ENCODE measurements at places on chromosomes 2 and 18.

- DNase-seq = no peak
Measured at GRCh38 chr18:78571831-78572347, 407.7 kb upstream of the SALL3 start.

DNA sequence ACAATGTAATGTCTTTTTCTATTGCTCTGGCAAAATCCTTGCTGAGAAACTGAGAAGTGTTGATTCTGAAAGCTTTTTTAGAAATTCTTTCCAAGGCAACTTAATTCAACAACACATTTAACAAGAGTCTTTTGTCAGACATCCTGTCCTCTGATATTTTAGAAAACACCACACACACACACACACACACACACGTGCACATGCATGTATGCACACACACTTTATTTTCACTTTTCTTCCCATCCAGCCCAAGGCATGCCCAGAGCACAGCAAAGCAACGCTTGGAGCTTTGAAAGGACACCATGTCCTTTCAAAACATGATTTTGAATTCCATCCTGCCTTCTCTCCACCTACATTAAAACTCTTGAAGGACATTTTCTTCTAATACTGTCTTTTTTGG lies 116.1 kb downstream of the ATL2 start:
- DNase-seq = no peak

DNA sequence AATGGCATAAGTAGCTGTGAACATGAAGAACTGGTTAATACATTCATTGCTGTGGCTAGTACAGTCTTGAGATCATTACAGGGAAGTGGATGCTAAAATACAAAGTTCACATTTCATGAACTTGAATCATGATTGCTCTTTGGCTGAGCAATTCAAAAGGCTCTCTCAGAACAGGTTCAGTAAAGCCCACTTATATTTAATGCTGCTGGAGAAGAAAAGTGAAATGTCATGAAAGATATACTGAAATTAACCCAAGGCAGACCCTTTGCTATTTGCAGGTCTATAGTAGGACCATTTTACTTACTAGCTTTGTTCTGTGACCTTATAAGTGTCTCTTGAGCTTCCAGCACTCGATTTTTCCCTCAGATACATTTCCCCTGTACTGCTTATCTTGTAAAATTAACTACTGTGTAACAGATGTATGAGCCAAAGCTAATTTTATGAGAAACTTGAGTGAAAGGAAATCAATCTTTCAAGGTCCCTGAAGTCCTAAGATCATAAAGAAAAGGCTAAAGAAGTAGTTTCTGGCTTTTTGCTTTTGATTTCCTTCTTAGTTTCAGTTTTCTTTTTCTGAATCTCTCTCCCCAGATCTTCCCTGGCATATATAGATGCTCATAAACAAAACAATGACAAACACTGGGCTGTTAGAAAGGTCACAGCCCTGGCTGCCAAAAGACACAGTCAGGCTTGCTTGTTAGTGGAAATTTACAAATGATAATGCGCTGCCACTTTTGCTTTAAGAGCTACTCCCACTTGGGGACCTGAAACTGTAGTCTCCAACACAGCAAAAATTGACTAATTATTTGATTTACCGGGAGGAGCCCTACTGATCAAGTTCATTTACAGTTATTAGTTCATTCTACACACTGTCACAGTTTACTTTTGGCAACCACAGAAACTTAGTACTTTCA lies 132.7 kb upstream of the XPO1 start:
- peak; percentile 55 for DNase-seq

DNA sequence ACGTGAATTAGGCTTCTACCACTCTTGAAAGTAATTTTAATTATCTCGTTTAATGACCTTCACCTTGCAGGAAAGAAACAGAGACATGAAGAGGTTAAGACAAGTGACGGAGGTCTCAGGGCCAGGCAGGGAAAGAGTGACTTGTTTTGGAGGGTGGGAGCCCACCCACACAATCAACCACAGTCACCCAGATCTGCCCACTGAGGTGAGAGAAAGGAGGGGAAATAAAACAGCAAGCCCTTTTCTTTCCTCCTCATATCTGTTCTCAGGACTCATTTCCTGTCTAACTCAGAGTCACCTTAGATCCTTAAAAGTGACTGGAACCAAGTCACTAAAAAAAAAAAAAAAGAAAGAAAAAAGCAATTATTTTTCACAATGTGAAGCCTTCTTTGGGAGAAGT lies 26.8 kb downstream of the ATP8B1 start:
- DNase-seq = no peak

DNA sequence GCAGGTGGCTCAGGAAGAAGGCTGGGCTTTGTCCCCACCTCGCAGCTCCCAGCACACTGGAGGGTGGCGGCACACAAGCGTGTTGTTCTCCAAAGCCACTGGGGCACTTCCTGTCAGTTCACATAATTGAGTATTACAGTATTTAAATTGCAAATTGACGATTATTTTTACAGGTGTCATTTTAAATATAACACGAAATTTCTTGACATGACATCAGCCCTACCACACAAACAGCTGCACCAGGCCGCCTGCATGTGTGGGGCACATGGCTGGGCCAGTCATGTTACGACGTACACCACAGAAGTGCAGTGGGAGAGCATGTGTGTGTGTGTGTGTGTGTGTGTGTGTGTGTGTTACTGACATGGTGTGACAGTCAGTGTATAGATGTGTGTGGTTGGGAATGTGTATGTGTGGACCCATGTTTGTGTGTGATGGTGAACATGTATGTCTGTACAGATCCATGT lies 155.6 kb downstream of the TTC32 start:
- DNase-seq = no peak

- no peak for DNase-seq
Measured at GRCh38 chr2:79368116-79368630, 144.7 kb upstream of the CTNNA2 start.

- DNase-seq = no peak
Measured at GRCh38 chr18:70576276-70577022, 287.6 kb downstream of the SOCS6 start.

DNA sequence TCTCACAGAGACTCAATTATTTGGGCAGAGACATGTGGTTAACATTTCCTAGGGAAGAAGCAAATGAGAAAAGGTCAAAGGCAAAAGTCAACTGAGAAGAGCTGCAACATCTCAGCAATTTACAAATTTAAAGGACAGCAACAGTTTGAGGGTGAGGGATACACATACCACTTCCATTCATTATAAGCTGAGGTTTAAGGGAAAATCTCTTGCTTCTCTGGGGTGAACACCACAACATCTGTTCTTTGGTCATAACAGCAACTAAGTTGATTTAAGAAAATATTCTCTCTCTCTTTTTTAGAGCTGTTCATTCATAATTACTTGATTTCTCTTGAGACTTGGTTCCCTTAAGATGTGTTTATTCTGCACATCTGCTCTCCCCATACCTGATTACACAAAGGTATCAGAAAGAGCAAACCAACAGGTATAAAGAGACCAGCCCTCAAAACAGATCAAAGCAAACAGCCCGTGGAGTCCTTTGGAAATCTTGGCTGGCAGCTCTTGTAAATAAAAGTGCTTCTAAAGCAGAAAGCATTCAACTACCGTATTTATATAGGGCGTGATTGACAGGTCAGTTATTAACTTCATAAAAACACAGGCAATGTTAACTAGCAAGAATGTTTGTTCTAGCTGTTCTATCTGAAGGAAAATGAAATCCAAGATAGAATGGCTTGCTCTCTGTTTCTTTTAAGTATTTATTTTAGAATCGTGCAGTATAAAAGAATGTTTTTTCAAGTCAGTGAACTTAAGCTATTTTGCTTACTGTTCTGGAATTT lies 132.8 kb downstream of the THADA start:
- DNase-seq = no peak

GRCh38 chr18:62634979-62635630 lies 80.2 kb upstream of the PHLPP1 start:
- no peak for DNase-seq

GRCh38 chr18:34322365-34323289 lies 97.9 kb upstream of the NOL4 start:
- peak; percentile 41 for DNase-seq

- DNase-seq = no peak
Measured at GRCh38 chr2:163878718-163879117, 142.9 kb upstream of the FIGN start.

DNA sequence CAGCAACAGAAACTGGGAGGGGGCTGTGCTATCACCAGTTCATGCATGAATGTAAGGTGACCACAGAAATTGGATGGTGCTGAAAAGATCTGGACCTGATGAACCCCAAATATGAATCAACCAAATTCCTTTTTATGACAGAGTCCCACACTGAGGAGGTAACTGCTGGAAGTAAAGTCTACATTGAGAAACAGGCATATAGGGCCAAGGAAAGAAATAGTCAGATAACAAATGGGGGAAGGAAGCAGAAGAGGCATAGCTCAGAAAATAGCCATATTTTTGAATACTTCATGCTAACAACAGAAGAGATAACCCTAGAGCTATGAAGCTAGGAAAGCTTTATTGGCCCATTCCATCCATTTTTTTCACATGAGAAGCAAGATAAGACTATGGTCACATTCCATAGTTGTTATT lies 25.8 kb downstream of the ZC3H6 start:
- no peak for DNase-seq

GRCh38 chr2:160061944-160062291 lies 497 bp downstream of the PLA2R1 start:
- peak; percentile 29 for DNase-seq

DNA sequence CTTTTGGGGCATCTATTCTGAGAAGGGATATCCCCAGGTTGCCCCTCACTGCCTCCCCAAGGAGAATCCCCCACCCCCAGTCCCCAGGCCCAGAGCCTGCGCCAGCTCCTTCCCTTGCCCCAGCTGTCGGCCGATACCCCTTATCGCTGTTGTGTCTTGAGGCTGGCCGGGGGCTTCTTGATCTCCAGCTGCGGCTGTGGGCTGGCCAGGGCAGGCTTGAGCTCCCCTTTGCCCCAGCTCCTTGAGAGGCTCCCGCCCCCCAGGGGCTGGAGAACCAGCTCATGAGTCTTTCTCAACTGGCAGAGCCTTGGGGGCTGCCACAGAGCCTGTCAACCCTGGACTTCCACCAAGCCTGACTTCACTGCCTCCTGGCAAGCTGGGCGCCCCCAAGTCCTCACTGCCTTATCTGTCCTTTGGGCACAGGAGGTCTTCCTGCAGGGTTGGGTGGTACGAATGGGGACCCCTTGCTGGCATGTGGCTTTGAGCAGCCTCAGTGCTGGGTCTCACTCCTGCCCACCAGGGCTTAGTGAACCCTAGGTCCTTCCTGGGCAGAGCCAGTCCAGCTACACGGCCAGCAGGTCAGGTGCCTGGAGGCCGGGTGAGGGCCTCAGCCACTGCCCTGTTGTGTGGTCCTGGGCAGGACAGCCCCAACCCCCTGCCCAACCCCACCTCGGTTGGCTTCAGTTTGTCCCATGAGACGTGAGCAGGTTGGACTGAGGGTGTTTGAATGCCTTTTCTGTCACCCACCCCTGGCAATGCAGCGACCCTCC lies 29.5 kb downstream of the INHBB start:
- peak; percentile 21 for DNase-seq

- no peak for DNase-seq
Measured at GRCh38 chr2:202494300-202495229, 118.4 kb downstream of the BMPR2 start.

GRCh38 chr2:9693646-9694045 lies 62.8 kb upstream of the YWHAQ start:
- DNase-seq = no peak

DNA sequence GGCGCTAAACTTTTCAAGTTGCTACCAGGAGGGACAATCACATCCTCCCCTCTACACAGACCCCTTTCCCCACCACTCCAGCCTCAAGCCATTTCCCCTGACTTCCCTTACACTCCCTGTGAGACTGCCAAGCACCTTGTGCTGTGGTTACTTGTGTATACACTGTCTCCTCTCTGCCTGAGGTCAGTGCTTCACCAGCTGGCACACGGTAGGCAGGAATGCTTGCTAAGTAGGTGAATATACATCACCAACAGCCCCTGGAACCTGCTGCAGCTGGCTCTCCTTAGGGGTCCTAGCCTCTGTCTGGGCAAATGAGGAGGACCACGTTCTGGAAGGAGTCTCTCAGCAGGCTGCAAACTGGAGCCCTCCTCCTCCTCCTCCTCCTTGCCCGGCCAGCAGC lies 38.3 kb upstream of the ACAA2 start:
- no peak for DNase-seq

- DNase-seq = no peak
Measured at GRCh38 chr2:145253492-145253891, 733.6 kb upstream of the ZEB2 start.

DNA sequence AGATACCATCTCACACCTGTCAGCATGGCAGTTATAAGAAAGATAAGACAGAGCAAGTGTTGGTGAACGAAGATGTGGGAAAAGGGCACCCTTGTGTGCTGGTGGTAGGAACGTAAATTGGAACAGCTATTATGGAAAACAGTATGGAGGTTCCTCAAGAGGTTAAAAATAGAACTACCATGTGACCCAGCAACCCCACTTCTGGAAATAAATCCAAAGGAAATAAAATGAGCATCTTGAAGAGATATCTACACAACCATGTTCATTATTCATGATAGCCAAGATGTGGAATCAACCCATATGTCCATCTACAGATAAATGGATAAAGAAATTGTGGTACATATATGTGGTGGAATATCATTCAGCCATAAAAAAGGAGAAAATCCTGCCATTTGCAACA lies 26.9 kb downstream of the NGEF start:
- DNase-seq = no peak

DNA sequence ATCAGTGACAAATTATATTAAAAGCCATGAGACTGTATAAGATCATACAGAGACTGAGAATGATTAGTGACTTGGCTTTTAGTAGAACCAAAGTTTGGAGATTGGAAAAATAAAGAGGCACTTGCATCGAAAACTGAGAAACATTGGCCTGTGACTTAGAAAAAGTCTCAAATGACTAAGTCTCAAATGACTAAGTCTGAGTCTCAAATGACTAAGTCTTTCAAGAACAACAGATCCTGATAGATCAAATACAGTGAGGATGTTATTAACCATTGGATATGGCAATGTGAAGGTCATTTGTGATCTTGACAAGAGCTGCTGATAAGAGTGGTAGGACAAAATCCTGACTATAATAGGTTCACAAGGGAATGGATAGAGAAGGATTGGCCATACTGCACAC lies 135.5 kb upstream of the FANCL start:
- DNase-seq = no peak

DNA sequence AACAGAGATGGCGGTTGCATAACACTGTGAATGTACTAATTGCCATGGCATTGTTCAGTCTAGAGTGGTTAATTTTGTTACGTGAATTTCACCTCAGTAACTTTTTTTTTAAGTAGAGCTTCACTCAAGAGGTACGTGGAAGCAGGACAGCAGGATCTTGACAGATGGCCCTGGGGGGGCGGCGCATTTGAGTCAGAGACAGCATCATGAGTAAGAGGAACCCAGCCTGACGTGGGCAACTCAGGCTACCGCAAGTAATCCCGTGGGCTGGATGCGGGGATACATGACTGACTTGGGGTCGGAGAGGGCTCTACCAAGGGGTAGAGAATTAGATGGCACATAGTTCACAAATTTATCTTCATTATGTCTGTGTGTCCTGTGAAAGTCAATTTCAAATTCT lies 38.1 kb upstream of the DAPL1 start:
- DNase-seq = no peak
